NCI-H1092 treated with DMSO at 0.1 percent for 48 hours (cell line): ENCODE measurements at places on chromosomes 16 and 17.

GRCh38 chr17:45814622-45815606, 29.8 kb upstream of the SPPL2C start:
- DNase-seq, result peak; percentile 31

DNA sequence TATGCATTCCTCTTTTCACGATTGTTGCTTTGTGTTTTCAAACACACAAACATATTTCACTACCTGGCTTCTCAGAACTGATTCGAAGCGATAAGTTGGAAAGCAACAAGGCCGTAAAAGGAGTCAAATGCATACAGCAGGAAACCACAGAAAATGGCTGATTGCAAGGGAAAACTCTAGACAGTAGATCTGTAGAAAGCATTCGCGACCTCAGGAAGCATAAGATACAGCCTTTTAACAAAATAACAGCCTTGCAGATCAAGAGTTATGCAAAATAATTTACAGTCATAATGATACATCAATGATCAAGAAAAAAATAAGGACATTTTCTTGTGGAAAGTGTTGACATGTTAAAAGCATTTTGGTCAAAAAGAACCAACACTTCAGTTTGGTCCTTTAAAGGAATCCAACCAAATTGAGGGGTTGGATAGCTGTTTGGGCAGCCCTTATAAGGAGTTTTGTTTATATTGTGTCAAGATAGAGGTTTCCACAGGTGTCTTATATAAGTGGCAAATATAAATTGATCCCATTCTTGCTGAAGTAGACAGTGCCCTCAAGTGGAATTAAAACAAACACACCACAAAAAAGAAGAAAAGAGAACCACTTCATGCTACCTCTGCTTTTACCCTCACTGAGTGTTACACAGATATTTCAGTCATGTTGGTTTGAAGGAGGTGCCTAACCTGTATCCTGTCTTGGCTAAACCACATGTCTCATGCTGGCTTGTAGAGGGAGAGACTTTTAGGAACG, 5.5 kb downstream of the CYLD start:
- peak; percentile 4 for DNase-seq

- no peak for DNase-seq
Observed at GRCh38 chr17:73621685-73622084, 22.6 kb downstream of the SDK2 start.

DNA sequence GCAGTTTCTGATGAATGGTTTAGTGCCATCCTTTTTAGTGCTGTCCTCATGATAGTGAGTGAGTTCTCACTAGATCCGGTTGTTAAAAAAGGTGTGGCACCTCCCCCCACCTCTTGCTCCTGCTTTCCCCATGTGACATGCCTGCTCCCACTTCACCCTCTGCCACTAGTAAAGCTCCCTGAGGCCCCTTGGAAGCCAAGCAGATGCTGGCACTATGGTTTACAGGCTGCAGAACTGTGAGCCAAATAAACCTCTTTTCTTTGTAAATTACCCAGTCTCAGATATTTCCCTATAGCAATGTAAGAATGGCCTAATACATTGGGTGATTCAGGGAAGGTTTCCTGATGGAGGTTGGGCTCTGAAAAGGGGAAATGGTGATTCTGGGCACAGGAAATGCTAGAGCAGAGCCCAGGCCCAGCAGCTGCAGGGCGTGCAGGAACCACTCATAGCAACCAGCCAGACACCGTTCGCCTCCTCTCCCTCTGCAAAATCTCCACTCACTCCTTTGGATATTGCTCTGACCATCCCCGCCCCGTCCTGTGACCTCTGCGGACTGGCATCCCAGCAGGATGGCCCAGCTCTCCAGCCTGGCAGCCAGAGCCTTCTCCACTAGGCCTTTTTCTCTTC, 2.6 kb upstream of the ADORA2B start:
- DNase-seq, result no peak

GRCh38 chr16:14240964-14241363, 169.8 kb downstream of the MRTFB start:
- no peak for DNase-seq

DNA sequence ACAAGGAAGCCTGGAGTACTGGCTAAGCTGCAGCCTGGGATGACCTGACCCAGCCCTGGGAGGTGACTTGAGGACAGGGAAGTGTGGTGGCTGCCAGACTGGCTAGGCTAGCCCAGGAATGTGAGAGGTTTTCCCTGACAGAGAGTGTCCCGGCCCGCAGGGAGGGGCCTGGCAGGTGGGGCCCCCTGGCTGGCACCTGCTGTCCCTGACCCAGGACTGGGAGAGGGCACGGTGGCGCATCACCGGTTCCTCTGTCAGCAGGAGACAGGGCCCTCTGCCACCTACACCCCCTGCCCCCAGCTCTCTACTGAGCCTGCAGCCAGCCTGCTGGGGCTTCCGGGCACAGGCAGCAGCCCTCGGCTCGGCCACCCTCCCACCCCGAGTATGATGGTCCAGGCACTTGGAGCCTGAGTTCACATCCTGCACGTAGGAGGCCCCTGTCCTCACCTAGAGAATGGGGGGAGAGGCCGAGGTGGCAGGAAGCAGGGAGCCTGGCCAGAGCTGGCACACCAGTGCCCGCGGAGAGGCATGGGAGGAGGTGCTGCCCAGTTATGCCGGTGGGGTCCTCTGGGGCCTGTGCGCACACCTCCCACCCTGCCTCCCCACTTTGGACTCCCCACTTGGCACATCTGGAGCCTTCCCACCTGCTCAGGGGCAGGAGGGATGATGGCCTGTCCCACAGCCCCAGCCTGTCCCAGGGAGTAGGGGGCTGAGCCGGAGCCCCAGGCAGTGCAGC, 528 bp downstream of the PRSS27 start:
- DNase-seq, result no peak

DNA sequence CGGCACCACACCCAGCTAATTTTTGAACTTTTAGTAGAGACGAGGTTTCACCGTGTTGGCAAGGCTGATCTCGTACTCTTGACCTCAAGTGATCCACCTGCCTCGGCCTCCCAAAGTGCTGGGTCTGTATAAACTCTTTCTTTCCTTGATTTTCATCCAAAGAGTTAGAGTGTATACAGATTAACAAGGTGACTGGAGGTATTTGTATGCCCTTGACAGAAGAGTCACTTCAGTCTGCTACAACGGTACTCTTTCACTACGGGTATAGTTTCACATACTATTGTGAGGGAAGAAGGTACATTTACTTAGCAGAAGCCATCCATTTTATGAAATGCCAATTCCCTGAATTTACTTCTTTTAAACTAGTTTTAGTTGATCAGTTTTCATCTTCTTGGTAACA, 32.5 kb downstream of the PPM1E start:
- no peak for DNase-seq

DNA sequence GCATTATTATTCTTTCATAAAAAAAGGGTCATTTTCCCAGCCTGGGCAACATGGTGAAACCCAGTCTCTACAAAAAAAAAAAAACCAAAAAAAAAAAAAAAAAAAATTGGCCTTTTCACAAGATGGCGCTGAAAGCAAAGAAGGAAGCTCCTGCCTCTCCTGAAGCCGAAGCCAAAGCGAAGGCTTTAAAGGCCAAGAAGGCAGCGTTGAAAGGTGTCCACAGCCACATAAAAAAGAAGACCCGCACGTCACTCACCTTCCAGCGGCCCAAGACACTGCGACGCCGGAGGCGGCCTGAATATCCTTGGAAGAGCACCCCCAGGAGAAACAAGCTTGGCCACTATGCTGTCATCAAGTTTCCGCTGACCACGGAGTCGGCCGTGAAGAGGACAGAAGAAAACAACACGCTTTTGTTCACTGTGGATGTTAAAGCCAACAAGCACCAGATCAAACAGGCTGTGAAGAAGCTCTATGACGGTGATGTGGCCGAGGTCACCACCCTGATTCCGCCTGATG, 4.9 kb upstream of the PGAP6 start:
- no peak for DNase-seq

GRCh38 chr16:5479926-5480325, 382.3 kb upstream of the EEF2KMT start:
- no peak for DNase-seq

DNA sequence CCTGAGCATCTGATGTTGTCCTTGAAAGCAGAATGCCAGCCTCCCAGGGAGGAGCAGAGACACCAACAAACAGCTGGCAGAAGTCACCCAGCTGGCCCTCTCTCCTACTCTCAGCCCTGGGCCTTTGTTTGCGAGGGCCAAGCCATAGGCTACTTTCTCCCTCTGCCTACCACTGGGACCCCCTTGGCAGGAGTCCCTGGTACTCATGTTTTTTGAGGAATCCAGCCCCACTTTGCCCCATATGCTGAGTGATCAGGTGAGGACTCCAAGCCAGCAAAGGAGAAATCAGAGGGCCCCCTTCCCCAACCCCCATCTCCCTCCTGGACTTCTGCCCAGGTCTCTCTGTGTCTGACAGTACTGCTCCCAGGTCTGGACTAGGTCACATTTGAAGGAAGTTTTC, 121.9 kb downstream of the USP31 start:
- peak; percentile 2 for DNase-seq

GRCh38 chr17:44935116-44935515, 12.5 kb downstream of the KIF18B start:
- no peak for DNase-seq

- DNase-seq, result peak; percentile 77
Observed at GRCh38 chr16:678858-679813, 1.1 kb upstream of the STUB1 start.

- peak; percentile 57 for DNase-seq
Observed at GRCh38 chr17:74190154-74190553, 13.3 kb upstream of the RPL38 start.

- peak; percentile 58 for DNase-seq
Observed at GRCh38 chr17:81553616-81554181, 1.5 kb upstream of the FAAP100 start.

GRCh38 chr16:86455116-86455515, 55.2 kb upstream of the FOXF1 start:
- no peak for DNase-seq

- no peak for DNase-seq
Observed at GRCh38 chr17:81398176-81398831, 3.0 kb downstream of the BAHCC1 start.

DNA sequence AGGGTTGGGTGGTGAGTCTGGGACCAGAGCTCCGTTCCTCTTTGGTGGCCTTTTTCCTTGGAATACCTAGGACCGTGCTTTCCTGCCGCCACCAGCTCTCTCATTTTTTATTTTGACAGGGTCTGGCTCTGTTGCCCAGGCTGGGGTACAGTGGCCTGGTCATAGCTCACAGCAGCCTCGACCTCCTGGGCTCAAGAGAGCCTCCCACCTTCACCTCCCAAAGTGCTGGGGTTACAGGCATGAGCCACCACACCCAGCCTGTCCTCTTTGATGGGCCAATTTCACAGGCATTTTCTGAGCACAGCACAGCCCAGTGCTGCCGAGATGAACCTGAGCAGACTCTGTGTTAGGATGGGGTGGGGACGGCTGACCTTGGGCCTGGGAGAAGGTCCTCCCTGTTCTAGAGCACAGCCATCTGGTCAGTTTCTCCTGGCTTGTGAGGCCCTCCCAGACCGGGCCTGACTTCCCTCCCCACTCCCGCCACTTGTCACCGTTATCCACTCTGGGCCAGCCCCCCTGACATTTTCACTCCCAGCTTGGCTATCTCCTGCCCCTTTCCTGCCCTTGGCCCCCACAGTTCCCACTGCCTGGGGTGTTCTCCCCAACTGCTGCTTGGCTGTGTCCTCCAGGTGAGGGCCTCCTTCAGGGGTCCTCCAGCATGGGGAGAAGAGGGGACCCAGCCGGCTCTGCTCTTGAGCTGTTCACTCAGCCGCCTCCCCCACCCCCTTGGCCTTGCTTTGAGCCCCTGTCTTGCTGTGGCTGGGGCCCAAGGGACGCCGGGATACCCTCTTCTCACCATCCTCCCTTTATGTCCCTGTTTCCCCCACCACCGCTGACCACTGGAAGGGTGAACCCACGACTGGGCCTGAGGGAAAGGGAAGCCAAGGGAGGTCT, 5.0 kb downstream of the ADCY7 start:
- DNase-seq, result no peak

DNA sequence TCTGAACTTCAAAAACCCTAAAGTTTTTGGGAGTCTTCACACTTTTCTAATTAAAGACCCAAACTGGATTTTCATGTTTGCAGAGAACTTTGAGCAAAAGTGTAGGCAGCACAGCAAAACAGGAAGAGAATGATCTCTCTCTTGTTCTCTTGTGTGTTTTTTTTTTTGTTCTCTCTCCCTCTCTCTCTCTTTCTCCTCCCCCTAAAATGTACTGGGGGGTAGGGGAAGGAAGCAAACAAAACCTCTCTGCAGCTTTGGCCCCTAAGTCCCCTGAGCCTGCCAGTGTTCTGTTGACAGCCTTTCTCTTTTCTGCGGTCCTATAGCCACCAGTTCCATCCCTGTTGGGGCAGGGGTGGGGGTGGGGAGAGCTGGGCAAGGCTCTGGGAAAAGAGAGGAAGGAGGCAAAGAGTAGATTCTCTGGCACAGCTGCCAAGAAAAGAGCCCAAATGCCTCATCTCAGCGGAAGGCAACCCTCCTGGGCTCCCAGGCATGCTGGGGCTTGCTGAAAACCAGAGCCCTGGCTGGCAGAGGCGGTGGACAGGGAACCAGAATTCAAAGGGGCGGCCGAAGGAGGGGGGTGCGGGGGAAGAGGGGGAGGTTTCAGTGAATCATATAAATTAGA, 295.3 kb downstream of the SOX9 start:
- no peak for DNase-seq

DNA sequence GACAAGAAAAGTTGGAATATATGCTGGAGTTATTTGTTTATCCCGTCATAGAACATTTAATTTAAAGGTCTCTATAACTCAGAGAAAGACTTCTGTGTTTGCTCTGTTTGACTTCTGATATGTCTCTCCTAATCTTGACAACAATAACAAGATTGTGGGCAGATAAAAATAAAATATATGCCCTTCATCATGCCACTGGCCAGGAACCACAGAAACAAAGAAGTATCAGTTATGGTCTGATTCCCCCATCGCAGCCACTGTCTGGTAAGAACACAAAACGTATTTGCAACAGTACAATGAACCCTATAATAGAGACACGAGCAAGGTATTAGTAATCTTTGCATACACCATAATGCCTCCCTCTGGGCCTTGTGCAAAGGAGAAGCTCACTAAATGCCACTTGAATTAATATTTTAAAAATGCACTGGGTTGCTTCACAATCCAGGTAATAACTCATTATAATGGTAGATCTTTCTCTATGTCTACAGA, 1498.3 kb downstream of the CDH11 start:
- no peak for DNase-seq

GRCh38 chr16:28140788-28141618, 70.8 kb downstream of the XPO6 start:
- DNase-seq, result no peak

GRCh38 chr16:68492543-68493411, 44.5 kb upstream of the SMPD3 start:
- DNase-seq, result peak; percentile 54

- DNase-seq, result no peak
Observed at GRCh38 chr17:59330053-59330942, 1.2 kb upstream of the YPEL2 start.

- DNase-seq, result no peak
Observed at GRCh38 chr17:50627036-50627781, 7.5 kb upstream of the ABCC3 start.

DNA sequence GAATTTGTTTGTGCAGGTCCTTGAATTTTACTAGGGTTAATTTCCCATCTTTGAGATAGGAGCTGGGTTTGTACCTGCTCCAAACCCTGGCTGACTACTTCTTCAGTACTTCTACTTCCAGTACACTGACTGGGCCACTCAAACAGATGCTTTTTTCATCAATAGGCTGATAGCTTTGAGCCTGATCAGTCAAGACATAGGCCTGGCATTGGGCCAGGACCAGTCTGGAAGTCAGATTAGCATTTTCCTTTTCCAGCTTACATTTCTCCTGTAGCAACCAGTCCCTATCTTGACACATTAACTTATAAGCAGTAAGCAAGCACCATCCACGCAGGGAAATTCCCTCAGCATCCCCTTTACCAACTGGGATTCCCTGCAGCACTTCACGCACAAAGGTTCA, 7.5 kb upstream of the TMEM101 start:
- no peak for DNase-seq
